ENCODE measurements at places on chromosomes 12 and 14.

DNA sequence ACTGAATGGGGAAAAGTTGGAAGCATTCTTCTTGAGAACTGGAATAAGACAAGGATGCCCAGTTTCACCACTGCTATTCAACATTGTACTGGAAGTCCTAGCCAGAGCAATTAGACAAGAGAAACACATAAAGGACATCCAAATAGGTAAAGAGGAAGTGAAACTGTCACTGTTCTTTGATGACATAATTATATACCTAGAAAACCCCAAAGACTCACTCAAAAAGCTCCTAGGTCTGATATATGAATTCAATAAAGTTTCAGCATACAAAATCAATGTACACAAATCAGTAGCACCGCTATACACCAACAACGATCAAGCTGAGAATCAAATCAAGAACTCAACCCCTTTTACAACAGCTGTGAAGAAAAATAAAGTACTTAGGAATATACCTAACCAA is 157.3 kb upstream of the DDHD1 start:
- no peak for DNase-seq

DNA sequence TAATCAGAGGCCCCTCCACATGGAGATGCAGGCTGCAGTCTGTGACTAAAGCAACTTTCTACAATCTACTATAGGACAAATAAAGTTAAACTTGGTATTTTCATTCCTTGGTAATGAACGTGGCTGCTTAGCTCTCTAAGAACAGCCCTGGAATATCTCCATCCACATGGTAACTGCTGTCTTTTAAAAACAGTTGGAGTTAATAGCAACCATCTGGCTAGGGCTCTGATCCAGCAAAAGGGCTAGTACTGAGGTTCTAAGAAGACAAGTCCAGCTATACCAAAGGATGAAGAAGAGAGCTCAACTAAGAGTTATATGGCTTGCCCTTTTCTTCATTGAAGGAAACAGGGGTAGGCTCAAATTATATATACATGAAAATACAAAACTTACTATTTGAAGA is 920.1 kb downstream of the FLRT2 start:
- DNase-seq = no peak

DNA sequence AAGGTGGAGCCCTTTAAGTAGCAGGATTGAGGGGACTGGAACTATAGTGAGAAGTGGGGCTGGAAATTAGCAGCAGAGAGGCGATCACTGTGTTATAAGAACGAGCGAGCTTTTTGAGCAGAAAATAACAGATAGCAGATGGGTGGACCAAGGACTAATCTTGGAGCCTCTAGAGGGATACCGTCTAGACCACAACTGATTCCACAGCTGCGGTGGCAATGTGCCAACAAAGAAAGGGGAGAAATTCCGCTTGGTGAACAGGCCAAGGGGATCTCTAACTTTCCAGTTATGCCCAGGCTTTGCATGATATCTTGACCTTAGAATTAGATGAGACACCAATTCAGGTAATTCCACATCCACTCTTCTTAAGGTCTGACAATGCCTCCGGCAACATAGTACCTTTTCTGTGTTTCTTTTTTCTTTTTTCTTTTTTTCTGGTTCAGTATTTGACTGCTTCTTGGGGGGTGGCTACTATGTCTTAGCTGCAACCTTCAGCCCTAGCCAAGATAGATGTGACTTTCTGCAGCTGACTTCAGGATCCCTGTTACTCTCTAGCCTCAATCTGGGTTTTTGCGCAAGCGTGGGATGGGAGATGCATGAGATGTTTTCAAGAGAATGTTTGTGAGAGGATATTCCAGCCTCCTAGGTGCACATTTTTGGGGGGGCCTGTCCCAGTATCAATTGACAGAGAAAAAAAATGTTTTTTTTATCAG is 143.4 kb upstream of the CPSF6 start:
- no peak for DNase-seq

DNA sequence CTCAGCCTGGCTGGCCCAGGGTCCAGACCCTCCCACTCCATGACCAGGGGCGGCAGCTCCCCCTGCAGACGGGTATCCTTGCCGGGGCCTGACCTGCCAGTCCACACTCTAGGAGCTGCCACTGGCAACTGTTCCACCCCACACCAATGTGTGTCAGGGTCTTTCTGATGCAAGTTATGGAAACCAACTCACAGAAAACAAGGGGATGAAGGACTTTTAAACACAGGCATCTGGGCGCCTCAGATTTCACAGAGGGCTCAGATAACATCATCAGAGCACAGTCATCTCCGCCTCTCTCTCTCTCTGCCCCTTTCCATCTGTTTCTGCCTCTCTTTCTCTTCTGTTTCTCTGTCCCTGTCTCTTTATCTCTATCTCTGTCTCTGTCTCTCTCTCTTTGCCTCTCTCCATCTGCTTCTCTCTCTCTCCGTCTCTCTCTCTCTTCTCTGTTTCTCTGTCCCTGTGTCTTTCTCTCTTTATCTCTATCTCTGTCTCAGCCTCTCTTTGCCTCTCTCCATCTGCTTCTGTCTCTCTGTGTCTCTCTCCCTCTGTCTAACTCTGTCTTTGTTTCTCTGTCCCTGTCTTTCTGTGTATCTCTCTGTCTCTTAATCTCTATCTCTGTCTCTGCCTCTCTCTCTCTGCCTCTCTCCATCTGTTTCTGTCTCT is 67.4 kb upstream of the FBRSL1 start:
- no peak for DNase-seq
